Right forelimb (tissue), 1 donor: ENCODE measurements at places on chromosomes 2 and 18.
A peak's percentile ranks its signal among the peaks of the same experiment; 100 is the strongest.

DNA sequence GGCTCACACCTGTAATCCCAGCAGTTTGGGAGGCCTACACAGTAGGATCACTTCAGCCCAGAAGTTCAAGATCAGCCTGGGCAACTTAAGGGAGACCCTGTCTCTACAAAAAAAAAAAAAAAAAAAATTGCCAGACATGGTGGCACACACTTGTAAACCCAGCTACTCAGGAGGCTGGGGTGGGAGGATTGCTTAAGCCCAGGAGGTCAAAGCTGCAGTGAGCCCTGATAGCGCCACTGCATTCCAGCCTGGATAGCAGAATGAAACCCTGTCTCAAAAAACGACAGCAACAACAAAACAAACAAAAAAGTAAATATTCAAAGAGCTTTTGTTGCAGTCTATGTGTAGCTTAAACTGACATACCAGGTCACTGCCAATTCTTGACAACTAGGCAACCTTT, 63.1 kb upstream of the TANK start:
- DNase-seq = no peak

- DNase-seq = no peak
Measured at GRCh38 chr2:44566059-44566458, 204.3 kb downstream of the CAMKMT start.

GRCh38 chr2:189411860-189412259, 29.4 kb upstream of the WDR75 start:
- DNase-seq = peak; percentile 50

GRCh38 chr2:127175041-127175721, 44.9 kb downstream of the CYP27C1 start:
- peak; percentile 83 for DNase-seq

DNA sequence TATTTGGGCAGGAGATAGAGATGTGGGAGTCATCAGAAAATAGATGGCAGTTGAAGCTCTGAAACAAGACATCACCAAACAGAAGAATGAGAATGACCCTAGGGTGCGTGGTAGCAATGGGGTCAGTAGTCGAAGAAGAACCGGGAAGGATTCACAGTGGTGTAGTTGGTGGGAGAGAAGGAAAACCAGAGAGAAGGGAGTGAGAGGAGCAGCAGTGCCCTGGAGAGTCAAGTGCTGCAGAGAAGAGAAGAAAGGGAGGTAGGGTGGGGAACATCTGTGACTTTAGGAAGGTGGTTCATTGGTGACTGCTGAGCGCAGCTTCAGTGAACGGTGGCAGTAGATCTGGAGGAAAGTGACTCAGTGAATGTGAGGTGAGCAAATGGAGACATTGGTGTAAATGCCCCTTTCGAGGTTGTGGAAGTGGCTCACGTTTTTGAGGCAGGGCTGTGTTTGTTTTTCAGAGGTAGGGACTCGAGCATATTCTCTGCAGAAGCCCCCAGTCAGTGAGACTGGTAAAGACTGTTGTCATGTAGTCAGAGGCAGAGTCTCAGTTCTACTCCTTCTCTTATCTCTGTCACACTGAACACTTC, 36.4 kb downstream of the CDC42EP3 start:
- DNase-seq = peak; percentile 30

- peak; percentile 42 for DNase-seq
Measured at GRCh38 chr18:76431437-76432273, 63.4 kb downstream of the ZNF516 start.

DNA sequence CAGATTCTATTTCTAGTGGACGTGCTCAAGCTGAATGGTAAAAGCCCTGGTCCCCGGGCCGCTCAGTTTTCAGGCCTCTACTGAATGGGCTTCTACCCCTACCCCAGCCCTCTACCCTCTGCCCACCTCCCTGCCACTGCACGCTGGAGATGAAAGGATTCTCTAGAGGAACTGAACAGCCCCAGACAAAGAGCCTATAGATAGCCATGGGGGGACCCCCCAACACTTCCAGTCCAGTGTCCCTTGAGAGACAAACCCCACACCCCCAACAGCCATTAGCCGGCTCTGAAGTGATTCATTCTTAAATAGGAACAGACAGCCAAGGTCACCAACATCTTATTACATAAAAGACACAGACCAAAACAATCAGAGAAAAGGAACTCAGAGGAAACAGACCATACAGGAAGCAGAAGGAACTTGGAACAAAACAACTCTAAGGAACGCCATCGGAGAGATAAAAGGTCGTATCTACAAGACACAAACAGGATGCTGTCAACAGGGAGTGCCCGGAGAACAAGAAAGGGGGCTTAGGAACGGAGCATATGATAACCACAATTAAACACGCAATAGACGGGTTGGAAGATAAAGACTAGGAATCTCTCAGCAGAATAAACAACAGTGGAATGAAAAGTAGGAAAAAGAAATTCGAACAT, 23.5 kb downstream of the TMEM37 start:
- DNase-seq = no peak

DNA sequence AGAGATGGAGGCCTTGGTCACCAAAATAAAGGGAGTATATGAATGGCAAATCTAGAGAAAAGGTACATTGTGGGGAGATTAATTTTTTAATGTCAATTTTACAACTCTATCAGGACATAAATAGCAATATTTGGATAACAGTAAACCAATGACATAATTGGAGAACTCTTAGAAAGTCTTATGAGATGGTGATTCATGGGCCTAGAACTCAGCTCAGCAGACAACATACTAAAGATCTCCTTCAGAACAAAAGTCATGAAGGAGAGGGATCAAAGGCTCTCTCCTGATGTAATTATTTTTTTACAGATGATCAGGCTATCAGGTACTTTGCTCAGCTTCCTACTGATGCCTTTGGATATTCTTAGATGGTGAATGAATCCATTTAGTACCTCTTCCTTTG, 90.0 kb downstream of the CRACDL start:
- no peak for DNase-seq

DNA sequence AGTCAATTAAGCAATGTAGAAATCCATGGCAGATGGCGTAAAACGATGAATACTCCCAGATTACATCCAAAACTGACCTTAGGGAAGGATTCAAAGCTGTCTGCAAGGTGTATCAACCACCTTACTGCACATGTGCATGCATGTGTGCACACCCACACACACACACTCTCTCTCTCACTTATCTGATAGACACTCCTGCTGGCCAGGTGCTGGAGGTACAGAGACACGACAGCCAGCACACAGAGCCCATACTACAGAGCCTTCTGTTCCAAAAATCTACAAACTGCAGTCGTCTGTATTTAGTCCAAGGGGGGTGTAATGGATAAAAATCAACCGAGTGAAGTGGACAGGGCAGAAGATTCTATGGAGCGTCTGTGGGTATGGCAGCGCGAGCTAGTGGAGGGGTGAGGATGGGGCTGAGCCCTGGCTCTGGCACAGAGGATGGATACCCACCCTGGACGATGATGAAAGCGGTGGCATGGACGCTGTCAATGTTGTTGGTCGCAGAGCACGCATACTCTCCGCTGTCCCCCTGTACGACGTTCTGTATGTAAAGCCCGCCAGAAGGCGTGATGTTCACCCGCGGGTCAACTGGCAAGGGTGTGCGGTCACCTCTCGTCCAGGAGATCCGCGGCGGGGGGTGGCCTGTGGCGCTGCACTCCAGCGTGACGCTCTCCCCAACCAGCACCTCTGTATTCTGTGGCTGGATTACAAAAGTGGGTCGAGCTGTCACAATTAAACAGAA, 78.4 kb downstream of the PXDN start:
- DNase-seq = no peak

DNA sequence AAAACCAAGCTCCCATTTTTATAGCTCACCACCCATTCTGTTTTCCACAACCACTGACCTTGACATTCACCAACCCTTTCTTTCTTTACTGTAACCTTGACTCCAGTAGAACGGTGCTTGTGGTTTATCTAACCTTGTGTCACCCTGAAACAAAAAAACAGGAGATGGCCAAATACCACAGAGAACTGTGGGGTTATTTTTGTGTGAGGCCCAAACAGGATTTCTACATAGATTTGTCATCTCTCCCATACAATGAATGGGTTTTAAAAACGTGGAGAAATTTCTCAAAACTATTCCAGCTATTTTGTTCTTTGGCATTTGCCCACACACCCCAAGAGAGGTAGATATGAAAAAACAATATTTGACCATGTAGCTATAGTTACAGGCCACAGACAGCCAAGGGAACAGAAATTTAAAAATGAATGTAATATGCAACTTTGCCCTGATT, 231.3 kb upstream of the TANK start:
- DNase-seq = no peak

DNA sequence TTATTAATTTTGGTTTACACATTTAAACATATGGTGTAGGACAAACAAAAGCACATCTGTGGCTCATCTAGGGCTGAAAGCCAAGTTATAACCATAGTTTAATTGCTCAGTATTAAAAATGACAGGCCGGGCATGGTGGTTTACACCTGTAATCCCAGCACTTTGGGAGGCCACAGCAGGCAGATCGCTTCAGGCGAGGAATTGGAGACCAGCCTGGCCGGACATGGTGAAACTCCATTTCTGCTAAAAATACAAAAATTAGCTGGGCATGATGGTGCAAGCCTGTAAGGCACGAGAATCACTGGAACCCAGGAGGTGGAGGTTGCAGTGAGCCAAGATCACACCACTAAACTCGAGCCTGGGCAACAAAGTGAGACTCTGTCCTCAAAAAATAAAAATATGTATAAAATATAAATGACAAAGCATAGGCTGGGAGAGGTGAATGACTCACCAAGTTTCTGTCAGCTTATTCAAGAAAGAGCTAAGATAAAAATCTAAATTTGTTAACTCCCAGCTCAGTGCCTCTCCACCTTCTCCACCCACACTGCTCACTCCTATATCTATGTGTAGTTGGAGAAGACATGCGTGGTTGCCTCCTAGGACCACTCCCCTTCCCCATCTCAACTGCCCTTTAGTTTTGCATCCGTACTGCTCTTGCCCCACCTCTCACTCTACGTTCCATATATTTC, 79.2 kb upstream of the PID1 start:
- DNase-seq = no peak

DNA sequence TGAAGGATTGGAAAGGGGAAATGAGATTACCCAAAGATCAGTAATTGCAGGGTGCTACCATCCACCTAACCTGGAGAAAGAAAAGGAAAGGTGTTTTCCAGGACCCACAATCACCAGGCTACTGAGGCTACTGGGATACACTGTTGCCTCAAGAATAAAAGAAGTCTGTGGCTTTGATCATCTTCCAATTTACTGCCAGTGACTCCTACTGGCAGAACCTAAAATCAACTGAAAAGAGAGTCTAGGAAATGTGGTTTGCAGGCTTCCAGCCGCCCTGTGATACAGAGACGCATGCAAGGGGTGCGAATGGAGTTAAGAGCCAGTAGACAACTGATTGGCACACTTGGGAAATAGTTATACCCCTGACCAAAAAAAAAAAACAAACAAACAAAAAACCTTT, 16.6 kb upstream of the TTL start:
- no peak for DNase-seq

DNA sequence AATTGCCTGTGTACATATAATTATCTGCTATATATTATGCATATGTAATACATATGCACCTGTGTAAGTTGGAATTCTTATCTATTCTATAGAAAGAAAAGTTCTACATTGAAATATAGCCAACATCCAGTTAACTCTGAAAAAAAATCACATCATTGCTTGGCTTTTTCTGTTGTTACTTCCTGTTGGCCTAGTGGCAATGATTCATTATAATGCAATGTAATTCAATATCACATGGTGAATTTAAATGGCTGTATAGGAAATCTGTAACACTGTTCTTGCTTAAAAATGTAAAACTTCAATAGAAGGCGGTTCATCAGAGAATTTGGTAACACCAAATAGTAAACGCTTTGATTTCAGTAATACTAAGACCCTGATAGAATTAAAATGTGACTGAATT, 44.5 kb upstream of the MAP4K3 start:
- DNase-seq = no peak

DNA sequence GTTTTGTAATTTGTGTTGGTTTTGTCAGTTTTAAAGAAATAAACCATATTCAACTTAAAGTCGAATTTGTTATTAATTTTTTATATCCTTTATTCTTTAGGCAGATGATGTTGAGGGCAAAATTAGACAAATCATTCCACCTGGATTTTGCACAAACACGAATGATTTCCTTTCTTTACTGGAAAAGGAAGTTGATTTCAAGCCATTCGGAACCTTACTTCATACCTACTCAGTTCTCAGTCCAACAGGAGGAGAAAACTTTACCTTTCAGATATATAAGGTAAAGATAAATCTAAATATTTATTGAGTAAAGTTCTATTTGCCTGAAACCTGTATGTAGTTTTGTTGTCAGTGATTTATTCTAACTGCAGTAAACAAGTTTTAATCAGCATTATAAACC, 34.5 kb upstream of the METAP1D start:
- no peak for DNase-seq

DNA sequence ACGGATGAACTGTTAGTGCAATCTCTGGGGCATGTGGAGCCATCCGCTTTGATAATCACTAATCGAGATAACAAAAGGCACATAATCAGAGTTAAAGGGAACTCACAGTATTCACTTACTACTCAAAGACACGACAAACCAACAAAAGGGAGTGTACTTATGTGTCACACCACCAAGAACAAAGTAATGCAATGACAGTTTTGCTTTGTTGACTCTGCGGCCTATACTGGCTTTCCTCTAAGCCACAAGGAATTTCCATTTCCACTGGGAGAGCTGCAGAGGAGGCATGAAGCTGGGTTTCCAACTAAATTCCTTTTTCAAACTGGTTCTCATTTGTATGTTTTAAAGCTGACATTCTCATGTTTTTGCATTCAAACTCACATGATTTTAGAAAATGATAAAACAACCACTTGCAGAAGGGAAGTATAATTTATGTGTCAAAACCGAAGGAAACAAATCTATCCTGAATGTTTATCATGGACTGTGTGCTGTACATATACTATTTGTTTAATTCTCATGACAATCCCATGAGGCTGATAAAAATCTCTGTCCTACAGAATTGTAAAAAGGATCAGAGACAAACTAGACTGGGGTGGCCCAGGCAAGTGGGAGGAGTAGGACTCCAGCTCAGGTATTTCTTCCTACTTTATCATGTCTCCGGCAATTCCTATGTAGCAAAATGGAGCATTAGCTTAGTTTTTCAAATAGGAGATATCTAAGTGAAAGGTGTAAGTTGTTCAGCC, 149.6 kb upstream of the SMAD7 start:
- no peak for DNase-seq

GRCh38 chr2:235849489-235849888, 318.7 kb downstream of the GBX2 start:
- DNase-seq = no peak
